ENCODE measurements at places on chromosomes 5 and 9.

DNA sequence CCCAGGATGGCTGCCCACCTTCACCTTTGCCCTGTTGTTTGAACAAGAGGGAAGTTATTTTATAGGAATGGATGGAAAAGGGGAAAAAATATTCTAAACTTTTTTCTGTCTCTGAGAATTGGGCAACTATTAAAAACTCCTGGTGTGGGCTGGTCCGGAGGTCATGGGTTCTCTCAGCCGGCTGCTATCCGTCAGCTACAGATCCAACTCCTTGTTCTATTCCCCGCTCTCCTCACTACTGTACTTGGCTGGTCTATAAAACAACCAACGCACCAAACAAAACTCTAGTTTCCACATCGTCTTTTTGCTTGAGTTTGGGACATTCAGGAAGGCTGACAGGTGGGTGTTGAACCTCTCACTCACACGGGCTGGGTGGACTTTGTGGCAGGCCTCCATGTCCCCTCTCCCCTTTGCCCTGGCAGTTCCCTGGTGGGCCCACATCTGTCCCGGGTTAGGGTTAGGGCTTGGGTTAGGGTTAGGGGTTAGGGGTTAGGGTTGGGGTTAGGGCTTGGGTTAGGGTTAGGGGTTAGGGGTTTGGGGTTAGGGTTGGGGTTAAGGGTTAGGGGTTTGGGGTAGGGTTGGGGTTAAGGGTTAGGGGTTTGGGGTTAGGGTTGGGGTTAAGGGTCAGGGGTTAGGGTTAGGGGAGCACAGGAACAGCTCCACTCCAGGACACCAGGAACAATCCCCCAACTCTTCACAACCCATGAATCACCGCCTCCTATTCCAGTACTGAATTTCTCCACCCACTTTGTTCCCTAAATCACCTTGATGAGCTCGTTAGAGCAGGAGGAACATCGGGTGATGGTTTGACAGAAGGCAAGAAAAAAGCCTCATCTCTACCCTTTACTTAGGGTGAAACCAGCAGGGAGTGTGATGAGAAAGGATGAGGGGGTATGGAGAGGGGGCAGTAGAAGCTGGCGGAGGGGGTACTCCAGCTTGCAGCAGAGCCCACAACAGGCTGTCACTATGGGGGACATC is 302.1 kb upstream of the IRX4 start:
- DNase-seq: no peak

GRCh38 chr5:165877475-165877874 is 2372.1 kb downstream of the MAT2B start:
- DNase-seq: no peak

DNA sequence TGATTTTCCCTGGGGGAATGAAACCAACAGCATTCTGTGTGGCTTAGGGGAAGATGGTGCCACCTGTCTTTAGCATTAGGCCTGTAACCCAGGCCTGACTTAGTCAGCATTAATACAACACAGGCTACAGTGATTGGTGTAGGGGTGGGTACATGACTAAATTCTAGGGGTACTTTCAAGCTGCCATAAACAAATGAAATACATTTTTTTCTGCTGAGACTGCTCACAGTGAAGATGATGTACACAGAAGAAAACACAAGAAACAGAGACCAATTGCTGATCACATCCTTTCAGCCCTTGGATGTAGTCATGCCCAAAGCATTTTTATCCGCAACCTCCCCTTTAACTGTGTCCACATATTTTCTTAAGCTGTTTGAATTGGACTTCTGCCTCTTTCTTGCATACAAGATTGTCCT is 527.2 kb downstream of the KCTD16 start:
- DNase-seq: no peak

GRCh38 chr5:77292026-77292757 is 81.7 kb downstream of the PDE8B start:
- DNase-seq: no peak

DNA sequence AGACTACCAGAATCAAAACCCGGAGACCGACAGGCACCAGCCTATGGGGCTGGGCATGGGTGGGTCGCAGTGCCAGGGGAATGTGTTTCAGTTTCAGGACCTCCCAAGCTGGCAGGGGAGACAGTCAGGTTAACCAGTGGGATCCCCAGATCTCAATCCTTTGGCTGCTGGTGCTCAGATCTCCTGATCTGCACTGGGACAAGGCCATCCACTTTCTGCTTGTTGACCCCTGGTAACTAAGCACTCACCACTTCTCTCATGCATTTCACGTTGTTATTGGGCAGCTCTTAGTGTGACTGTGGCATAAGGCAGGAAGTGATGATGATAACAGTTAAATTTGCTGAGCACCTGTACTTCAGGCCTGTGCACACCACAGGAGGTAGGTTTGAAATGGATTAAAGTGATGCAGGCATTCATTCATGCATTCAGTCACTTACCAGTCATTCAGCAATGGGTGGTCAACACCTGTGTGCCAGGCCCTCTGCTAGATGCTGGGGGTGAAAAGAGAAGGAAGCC is 42.1 kb upstream of the STXBP1 start:
- DNase-seq: no peak

All from SIG-M5 (cell line).